ENCODE measurements at places on chromosomes 2 and 18.

- DNase-seq, result no peak
Observed at GRCh38 chr2:55160422-55160821, 71.7 kb downstream of the CLHC1 start.

DNA sequence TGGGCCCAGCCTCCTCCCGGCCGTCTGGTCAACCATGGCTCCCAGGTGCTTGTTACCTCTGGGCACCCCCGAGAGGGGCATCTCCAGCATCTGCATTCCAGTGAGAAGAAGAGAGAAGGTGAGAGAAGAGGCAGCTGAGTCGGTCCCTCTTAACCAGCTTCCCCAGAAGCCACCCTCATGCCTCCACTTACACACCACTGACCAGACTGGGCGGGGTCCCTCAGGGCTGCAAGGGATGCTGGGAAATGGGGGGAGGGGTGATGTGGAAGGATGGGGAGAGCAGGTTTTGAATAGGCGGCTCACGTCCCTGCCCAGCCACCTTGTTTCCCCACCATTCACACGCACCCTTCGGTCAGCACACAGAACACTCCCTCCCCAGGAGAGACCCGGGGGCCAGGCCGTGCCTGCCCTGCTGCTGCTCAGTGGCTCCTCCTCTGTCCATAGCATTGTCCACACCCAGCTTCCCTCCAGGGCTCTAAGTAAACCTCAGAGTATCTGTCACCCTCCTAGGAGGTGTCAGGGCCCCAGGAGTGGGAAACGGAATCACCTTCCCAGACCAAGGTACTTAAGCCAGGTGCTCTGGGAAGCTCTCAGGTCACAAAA lies 34.7 kb downstream of the GBX2 start:
- DNase-seq, result no peak

DNA sequence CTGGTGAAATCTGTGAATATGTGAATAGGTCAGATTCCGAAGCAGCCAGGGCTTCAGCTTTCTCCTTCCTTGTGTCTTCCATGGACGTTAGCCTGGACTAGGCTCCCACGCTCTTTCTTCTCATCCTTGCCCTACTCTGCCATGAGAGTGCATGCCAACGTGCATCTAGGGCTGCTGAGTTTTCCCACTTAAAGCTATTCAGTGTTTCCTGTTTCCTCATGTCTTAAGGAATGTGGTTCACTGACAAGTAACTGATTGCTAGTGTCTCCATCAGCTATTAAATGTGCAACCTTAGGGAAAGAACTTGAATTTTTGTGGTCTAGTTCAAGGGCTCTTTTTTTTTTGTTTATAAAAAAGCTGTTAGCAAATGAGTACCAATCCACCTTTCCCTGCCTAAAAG lies 642.3 kb upstream of the LINC00305 start:
- DNase-seq, result no peak

DNA sequence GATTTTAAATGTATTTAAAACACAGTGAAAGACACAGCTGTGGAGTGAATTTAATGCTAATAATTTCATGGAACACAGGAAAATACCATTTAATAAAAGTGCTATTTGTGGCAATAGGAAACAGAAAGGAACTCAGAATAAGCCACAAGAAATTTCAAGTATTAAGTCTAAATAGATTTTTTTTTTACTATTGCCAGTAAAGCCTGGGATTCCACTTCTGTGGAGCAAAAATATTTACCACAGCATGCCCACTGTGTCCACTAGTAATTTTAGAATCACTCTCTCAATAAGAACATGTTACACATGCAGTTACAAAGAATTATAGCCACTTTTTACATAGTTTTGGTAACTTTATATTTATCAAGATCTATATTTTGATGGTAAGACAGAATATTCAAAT lies 17.2 kb downstream of the KCTD18 start:
- no peak for DNase-seq

DNA sequence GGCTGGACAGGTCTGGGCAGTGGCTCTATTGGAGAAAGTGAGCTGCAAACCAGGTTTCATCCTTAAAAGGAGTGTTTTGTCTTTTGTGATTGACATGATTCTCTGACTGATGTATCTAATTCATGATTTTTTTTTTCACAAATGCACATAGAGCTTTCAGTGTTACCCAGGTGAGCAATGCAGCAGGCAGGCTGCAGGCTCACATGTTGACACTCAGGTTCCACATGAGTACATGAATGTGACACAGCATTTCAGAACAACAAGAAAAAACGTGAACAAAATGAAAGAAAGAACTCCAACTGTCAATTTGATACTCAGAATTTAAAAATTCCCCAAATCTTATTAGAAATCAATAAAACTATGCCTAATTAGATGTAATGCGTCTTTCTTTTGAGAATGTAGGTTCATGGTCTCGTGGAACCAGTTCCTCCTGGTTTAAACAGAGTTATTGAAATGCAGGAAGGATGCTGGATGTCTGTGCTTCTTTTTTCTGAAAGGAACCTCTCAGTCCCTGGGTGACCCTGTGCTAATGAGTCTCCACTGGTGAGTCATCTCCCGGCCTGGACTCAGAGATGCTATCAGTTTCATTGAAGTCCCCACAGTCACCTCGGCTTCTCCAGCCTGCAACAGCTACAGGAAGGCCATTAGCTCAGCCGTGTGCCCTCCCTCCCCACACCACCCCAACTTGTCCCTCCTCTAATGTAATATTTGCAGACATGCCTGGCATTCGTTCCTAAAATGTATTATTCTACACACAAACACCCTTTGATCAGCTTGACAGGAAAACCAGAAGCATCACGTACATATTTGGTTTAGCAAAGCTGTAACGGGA lies 430.4 kb downstream of the LPIN1 start:
- peak; percentile 74 for DNase-seq

DNA sequence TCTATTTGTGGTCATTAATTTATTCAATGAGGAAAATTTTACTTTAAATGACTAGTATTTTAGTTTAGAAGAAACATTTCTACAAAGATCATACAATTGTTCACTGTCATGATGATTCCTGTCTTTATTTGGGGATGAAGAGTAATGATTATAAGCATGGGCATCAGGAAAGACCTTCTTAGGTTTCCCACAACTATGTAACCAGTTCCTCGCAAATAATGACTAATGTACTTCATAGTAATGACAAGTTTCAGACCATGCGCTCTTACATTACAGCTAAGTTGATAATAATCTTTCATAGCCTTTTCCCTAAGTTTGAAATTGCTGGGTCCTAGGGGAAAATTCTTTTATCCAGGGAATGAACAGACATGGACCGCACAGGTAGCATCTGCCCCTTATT lies 90.5 kb downstream of the MYO5B start:
- no peak for DNase-seq

GRCh38 chr2:102206666-102207341 lies 20.0 kb downstream of the IL1RL2 start:
- no peak for DNase-seq

DNA sequence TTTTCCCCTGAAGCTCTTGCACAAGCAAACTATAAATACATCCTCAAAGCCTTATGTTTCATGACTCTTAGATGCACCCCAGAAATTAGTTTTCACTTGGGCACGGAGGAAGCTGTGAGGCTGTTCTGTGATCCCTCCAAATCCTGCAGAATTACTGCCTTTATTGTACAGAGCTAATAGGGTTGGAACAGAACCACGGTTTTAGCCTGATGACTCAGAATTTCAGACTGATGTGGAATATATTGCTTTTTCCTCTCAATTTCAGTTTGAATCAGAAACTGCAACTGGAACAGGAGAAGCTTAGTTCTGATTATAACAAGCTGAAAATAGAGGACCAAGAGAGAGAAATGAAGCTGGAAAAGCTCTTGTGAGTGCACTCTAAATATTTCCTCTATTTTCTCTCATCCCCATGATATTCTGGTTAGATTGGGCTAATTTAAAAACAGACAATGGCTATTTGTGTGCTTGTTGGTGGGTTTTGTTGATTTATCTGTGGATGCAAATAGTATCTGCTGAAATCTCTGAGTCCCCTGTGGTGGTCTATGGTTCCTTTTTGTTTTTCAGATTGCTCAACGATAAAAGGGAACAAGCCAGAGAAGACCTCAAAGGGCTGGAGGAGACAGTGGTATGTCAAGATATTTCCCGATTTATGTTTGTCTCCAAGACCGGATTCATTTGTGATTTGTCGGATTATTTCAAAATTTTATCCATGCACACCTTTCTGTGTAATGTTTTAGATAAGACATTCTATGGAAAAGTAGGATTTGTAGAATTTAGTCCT lies 38.2 kb upstream of the LYPD6B start:
- DNase-seq, result no peak

DNA sequence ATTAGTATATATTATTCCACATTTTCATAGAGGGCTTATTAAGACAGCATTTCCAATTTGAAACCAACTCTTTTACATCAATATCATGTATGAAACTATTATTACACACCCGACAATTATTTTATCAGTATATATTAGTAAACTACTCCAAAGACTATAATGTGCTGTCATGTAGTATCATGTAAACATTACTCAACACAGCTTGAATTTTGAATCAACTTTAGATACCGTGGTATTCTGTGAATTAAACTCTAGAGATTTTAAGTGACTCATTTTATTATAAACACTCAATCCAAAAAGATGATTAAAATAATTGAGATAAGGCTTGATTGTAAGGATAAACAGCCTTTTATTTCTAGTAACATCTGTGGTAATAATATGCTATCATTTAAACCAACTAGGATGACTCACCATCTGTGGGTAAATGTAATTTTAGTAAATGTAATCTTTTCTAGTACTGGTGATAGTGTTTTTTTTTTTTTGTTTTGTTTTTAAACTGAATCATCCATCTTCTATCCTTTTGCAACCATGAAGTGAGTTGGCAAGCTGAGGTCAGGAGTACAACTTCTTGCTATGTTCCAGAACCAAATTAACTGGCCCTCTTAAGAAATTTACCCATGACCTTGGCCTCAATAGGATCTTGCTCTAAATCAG lies 144.3 kb upstream of the SMAD7 start:
- DNase-seq, result no peak

- no peak for DNase-seq
Observed at GRCh38 chr2:160375802-160376469, 117.7 kb downstream of the RBMS1 start.

DNA sequence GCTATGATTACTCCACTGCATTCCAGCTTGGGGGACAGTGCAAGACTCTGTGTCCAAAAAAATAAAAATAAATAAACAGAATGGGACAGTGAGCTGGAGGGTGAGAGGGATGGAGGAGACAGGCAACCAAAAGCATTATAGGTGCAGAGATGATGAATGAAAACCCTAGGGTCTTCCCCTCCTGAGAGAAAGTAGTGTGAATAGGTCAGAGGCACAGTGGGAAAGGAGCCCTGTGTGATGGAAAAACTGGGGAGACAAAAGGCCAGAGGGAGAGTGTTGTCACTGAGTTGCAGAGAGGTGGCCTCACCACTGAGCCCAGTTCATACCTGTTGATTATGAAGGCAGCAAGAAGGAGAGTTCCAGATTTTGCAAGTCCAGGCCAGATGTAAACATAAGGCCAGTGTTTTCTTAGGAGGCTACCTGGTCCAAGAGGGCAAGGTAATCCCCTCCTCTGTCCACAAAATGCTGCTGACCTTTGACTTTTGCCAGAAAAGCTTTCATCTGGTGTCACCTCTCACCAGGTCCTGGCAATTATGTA lies 17.6 kb upstream of the AGFG1 start:
- no peak for DNase-seq

- no peak for DNase-seq
Observed at GRCh38 chr2:63035169-63035568, 15.5 kb upstream of the OTX1 start.

GRCh38 chr2:70160545-70160944 lies 30.3 kb downstream of the C2orf42 start:
- DNase-seq, result no peak

DNA sequence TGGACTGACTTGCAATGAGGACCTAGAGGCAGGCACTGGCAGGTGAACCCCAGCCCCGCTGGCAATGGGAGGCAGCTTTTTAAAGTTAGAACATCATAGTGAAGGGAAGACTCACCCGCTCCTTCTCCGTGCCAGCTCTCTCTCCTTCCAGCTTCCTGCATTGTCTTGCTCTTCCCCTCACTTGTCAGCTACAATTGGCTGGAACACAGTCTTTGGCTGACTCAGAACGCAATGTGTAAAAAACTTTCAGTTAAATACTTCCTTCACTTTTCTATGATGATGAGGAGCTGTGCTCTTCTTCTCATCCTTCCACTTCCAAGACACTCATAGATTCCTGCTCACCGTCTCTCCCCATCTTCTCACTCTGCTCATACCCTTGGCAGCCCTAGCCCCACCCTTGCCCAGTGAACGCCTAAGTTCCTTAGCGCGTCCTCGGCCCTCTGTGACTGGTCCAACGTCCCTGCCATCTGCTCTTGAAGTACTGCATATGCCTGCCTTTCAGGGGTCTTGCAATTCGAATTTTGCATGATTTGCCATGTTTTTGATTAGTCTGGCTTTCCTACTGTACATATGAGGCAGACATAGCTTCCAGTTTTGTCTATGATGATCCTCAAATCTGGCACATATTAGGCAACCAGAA lies 118.0 kb upstream of the TMEM200C start:
- DNase-seq, result no peak

- no peak for DNase-seq
Observed at GRCh38 chr2:230591850-230592249, 120.8 kb upstream of the CAB39 start.

DNA sequence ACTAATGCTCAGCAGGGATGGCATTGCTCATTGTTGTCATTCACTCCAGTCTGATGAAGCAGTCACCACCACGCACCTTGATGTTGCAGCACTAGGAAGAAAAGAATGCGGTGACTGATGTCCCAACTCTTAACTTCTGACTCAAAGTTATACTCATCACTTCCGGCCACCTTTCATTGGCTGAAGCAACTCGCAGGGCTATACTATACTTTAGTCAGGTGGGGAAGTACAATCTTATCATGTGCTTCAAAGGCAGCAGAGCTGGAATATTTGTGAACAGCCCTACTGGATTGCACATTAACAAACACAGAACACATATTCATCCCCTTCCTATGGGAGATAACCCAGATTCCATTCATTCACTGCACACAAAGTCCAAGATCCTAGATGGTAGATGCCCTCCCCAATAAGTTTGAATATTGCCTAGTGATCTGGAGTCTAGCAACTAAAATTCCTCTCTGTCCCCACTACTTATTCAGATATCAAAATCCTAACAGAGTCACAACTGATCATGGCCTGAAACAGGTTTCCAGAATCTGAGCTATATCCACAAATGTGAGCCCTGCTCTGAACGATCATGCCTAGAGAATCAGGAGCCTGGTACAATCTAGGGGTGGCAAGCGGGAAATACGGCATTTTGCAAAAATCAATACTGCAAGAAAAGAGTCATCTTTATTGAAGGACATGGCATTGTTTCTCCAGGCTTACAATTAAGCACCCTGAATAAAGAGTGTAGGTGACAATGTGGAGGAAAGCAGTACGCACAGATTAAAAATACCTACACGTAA lies 3.4 kb upstream of the SPATS2L start:
- DNase-seq, result no peak

GRCh38 chr18:78981394-78981831 lies 1.8 kb downstream of the SALL3 start:
- DNase-seq, result no peak

GRCh38 chr2:43131051-43131889 lies 95.1 kb downstream of the ZFP36L2 start:
- peak; percentile 96 for DNase-seq

GRCh38 chr2:23422089-23423061 lies 37.4 kb downstream of the KLHL29 start:
- no peak for DNase-seq

GRCh38 chr2:1227274-1227900 lies 185.9 kb upstream of the TPO start:
- no peak for DNase-seq
